ENCODE measurements at places on chromosomes 7 and 10.

- DNase-seq, result no peak
Measured at GRCh38 chr7:39749177-39749576, 125.8 kb downstream of the RALA start.

DNA sequence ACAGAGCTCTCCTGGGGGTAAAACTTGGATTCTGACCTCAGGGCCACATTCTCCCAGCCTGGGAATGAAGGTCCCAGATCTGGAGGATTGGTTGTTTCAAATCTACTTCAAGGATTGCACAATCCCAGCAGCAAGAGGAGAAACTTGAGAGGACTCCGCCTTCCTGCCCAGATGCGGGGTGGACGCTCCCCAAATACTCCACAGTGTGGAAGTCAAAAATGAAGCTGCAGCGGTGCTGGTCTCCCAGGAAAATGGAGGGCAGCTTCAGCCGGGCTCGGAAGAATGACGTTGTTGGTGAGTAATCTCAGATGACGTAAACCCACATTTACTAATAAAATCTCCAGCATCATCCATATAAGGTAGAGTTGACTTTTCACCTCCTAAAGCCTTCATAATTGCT lies 31.5 kb upstream of the PPP2R2D start:
- no peak for DNase-seq

- DNase-seq, result no peak
Measured at GRCh38 chr7:141115965-141116364, 42.1 kb downstream of the TMEM178B start.

DNA sequence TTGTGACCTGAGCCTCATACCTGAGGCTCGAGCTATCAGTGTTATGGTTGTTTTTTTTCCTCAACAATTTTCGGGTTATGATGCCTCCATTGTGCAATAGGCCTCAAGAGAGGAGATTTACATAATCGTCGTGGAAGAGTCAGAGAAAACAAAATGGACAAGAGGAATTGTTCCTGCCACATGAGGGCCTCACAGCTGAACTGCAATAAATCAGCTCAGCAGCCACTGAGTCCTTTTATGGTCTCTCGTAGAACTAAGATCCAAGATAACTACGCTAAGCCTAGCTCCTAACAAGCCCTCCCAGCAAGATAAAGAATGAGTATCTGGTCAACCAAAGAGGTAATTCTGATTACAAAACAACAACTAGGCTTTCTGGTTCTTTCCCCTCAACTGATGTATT lies 336.8 kb downstream of the WDR11 start:
- DNase-seq, result no peak

DNA sequence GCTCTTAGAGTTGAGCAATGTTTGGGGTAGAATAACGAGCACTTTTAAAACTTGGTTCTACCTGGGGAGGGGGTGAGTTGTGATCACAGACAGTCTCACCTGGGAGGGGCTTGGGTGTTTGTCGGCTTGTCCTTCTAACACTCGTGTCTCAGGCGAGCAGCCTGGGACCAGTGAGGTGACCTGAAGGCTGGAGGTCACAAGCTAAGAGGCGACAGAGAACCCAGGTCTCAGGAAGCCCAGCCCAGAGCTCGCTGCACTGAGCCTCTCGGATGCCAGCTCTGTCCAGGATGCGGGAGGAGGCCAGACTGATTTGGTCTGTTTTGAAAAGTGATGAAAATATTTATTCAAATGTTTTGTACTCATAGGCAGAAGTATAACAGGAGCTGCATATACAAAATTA lies 11.8 kb downstream of the HTRA1 start:
- no peak for DNase-seq

DNA sequence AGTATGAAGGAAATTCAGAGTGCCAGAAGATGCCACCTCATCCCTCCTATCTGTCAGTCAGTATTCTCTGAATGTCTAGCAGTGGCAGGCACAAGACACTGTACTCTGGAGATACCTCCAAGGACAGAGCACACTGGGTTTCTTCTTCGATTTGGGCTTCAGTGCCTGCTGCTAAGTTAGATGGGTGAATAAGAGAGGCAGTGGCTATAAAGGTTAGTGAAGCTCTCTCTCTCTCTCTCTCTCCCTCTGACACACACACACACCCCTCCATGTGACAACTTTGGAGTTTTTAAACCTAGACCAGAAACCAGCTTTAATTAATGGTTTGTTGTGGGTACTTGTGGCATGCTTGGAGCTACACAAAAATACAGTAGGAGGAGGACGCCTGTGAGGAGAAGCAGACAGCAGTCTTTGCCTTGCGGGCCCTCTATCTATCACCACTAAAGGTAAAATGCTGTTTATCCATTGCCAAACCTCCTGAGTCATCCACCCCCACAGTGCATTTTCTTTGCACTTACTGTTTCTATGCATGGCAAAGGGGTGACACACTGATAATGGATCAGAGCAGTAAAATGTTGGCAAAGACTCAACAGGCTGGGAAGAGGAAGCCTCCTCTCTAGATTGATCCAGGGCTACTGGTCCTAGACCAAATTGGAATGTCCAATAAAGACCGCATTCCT lies 102.5 kb downstream of the TRIL start:
- no peak for DNase-seq

GRCh38 chr7:5704534-5704922 lies 76.9 kb downstream of the RNF216 start:
- DNase-seq, result peak; percentile 81

GRCh38 chr10:92732958-92733357 lies 43.2 kb downstream of the HHEX start:
- DNase-seq, result no peak

DNA sequence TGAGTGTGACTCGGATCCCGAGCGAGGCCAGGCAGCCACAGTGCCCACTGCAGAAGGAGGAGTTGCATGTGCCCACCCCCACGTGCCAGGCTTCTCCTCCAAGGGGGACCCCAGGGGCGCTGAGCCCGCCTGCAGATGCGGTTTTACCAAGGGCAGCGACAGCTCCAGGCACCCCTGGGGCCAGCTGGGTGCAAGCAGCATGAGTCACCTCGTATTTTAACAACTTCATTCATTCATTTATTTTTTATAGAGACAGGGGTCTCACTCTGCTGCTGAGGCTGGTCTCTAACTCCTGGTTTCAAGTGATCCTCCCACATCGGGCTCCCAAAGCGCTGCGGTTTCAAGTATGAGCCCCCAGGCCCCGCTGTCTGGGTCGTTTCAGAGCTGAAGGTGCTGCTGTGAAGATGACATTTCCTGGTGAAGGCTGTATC lies 1.3 kb upstream of the FOXL3 start:
- no peak for DNase-seq
